ENCODE measurements at places on chromosomes 4 and X.

- no peak for DNase-seq
Measured at GRCh38 chrX:38271154-38271716, 50.6 kb upstream of the SRPX start.

GRCh38 chrX:149916745-149917392, 12.5 kb upstream of the HSFX4 start:
- DNase-seq = no peak

DNA sequence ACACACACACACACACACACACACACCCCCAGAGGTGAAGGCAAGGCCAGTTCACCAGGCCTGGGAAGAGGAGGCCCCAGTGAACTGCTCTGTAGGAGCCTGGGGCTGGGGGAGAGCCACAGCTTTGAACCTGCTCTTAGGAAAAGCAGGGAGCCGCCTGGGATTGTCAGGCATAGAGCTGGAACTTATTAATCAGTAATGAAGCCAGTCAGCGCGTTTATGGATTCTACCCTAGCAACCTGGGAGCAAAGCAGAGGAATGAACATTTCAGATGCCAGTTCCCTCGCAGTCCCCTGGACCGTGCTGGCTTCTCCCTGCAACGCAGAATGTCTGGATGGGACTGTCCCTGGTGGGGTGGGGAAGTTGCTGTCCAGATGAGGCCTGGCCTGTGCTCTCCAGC, 45.3 kb upstream of the DDX3X start:
- no peak for DNase-seq

DNA sequence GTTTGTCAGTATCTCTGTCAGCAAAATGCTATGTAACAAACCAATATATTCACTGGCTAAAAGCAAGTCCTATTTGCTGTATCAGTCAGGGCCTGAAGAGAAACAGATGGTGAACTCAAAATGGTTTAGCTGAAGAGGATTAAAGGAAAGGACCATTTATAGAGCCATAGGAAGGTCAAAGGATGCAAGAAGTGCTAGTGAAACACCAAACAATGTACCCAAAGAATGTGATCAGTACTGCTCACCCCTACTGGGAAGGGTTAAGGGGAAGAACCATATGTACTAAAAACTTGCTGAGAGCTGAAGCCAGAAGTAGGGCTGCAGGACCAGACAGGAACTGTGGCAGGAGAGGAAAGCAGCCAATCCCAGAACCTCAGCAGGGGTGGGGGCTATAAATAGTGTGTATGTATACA, 479.3 kb downstream of the INPP4B start:
- no peak for DNase-seq

DNA sequence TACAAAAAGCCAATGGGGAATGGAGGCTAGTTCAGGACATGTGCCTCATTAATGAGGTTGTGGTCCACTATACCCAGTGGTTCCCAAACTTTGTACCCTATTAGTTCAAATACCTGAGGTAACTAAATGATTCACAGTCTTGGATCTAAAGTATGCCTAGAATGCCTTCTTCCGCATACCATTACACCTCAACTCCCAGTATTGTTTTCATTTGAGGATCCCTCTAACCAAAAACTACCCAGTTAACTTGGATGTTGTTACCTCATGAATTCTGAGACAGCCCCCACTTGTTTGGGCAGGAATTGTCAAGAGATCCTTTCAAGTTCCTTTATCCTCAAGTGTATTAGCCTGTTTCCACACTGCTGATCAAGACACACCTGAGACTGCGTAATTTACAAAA, 439.2 kb downstream of the PCDH10 start:
- no peak for DNase-seq

- DNase-seq = no peak
Measured at GRCh38 chr4:88191404-88191803, 33.0 kb upstream of the ABCG2 start.

DNA sequence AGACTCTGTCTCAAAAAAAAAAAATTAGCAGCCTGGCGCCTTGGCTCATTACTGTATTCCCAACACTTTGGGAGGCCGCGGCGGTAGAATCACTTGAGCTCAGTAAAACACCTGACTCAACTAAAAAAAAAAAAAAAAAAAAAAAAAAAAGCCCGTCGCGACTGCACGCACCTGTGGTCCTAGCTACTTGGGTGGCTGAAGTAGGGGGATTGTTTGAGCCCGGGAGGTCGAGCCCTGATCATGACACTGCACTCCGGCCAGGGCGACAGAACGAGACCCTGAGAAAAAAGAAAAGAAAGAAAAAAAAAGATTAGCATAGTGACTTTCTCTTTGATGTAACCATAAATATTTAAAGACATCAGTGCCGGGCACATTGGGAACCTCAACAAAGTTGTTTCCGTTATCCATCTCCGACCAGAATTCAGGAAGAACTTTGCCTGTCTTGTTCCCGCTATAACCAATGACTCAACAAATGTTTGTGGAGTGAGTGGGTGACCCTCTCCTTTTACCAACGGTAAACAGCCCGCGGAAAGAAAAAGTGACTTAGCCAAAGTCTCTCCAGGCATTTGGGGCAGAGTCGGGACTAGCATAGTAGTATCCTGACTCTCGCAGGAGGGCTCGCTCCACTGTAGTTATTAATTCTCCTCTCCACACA, 553 bp upstream of the MED28 start:
- peak; percentile 64 for DNase-seq

GRCh38 chr4:143341186-143341755, 4.6 kb downstream of the GAB1 start:
- no peak for DNase-seq

GRCh38 chrX:10611441-10612090, 8.8 kb downstream of the MID1 start:
- DNase-seq = no peak

GRCh38 chr4:96983830-96984229, 1143.9 kb downstream of the PDHA2 start:
- no peak for DNase-seq

GRCh38 chr4:188714907-188715306, 575.7 kb downstream of the TRIML1 start:
- peak; percentile 82 for DNase-seq

GRCh38 chr4:764405-765169, 59.0 kb downstream of the PCGF3 start:
- DNase-seq = no peak

DNA sequence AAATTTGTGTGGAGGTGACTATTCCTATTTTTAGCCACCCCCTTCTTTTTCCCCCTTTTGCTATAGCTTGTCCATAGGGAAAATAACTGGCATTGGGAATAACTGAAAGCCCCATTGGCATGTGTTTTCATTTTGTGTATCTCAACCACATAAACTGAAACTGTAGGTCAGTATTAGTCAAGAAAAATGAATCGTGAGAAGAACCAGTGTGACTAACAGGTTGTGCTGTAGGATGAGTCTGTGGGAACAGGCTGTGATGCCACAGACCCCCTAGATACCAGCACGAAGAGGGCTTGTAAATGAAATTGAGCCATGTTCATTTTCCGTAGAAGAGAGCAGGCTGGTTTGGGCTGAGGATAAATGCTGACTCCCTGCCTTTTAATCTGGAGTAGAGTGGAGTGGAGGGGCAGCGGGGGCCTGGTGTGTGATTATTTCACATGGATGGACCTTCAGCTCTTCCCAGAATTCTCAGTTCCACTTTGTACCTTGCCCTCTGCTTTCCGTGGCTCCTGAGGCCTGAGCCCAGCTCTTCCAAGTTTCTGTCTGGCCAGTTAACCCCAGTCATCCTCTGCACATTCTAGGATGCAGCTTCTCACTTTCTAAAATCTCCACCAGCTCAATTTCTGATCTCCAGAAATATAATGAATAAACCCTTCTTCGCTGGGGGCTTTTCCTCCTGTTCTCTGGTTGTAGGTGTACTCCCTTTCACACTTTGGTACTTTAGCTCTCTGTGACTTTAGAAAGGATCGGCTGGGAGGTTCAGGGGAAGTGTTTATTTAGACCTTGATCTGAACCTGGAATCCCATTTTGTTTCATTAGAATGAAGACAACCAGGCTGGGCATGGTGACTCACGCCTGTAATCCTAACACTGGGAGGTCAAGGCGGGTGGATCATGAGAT, 37.3 kb downstream of the DCUN1D4 start:
- DNase-seq = no peak

- DNase-seq = no peak
Measured at GRCh38 chr4:168240821-168241220, 77.7 kb downstream of the DDX60 start.

- no peak for DNase-seq
Measured at GRCh38 chrX:68195561-68195960, 237.7 kb downstream of the OPHN1 start.

GRCh38 chr4:134754301-134755019, 552.9 kb upstream of the PABPC4L start:
- DNase-seq = no peak

DNA sequence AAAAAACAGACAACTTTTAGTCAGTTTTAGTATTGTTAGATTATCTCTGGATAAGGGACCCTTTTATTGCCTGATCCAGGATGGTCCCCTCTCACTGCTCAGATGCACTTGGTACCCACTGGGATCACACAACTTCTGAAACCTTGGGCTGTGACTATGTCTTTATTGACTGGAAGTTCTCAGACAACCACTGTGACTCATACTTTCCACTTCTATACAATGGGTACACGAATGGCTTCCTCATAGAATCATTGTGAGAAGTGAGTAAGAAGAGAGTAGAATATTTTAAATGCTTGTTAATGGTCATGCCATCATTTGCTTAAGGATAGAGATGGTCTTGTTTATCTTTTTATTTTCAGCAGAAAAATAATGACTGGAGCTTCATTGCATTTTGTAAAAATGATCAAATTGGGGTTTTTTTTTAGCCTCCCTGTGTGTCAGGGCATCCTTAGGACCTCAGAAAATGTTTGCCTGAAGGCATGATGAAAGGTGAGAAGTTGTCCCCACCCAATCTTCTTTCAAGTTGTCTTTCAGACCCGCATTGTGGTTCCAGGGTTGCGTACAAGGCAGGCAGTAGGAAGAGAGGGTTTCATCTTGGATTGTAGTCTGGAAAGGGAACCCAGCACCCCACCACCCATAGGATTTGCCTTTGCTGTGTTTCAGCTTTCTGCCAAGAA, 115.1 kb downstream of the CPEB2 start:
- no peak for DNase-seq

- no peak for DNase-seq
Measured at GRCh38 chr4:102518703-102519131, 17.6 kb downstream of the NFKB1 start.

DNA sequence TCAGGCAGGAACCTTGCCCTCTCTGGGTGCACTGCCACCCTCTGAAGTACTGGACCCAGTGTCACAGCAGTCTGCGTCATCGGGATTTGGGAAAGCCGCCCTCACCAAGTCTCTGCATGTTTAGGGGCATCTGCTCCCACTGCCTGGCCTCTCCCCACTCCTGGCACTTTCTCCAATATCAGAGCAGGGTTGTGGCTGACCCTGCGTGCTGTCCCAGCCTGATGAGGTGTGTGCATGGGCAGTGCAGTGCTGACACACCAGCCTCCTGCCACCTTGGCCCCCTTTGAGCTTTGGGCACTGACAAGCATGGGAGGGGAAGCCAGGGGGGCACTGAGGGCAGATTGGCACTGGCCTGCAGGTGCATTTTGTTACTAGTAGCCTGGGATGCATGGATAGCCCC, 652.5 kb downstream of the GABRG1 start:
- DNase-seq = no peak

GRCh38 chr4:153115322-153116290, 88.6 kb upstream of the TRIM2 start:
- DNase-seq = peak; percentile 77

GRCh38 chr4:6023731-6024130, 5.5 kb upstream of the C4orf50 start:
- no peak for DNase-seq

- DNase-seq = no peak
Measured at GRCh38 chr4:184860018-184860779, 34.4 kb upstream of the ACSL1 start.

- no peak for DNase-seq
Measured at GRCh38 chr4:139685180-139685579, 19.6 kb downstream of the MGST2 start.

DNA sequence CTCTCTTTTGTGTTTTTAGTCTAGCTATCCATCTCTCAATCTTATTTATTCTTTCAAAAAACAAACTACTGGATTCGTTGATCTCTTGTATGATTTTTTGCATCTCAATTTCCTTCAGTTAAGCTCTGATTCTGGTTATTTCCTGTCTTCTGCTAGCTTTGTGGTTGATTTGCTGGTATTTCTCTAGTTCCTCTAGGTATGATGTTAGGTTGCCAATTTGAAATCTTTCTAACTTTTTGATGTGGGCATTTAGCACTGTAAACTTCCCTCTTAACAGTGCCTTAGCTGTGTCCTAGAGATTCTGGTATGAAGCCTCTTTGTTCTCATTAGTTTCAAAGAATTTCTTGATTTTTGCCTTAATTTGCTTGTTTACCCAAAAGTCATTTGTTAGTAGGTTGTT, 15.2 kb upstream of the NEXMIF start:
- DNase-seq = no peak

DNA sequence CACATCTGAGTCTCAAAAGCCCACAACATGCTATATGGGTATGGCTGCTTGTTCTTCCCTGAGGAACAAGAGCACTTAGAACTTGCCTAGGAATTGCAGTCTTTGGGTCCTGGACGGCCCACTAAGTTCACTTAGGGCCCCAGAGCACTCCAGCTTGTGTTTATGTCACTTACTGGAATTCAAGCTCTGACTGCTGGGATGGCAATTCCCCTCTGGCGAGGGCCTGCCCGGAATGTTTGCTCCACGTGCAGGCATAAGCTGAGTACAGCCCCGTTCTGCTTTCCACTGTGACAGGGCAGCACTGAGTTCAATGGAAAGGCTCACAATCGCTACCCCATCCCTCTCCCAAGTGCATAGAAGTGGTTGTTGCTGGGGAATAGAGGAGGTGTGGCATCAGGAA, 25.9 kb upstream of the RASSF6 start:
- no peak for DNase-seq

GRCh38 chr4:165519591-165519990, 140.8 kb downstream of the CPE start:
- DNase-seq = no peak

- no peak for DNase-seq
Measured at GRCh38 chrX:153870288-153870690, 15.7 kb downstream of the L1CAM start.

GRCh38 chrX:42624524-42624923, 153.4 kb downstream of the PPP1R2C start:
- DNase-seq = no peak

GRCh38 chr4:173237762-173238161, 69.2 kb downstream of the GALNT7 start:
- DNase-seq = no peak

DNA sequence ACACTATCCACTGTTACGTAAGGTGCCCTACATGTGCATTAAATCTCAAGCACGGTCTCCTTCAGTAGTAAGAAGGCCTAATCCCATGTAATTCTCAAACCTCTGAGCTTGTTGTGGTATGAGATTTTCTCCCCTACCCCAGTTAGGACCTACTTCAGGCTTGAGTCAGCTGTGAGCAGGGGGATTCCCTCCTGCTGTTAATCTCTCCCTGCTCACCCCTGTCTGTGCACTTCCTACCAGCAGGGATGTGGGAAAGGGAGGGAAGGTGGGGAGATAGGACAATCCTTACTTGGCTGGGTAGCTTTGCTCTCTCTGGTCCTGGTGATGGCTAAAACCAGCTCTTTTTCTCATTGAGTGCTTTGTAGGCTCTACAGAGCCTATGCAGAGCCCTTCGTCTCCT, 60.8 kb downstream of the PALLD start:
- DNase-seq = no peak
